Stimulated activated CD4-positive, alpha-beta T cell treated with anti-CD3 and anti-CD28 coated beads, Interleukin-1b, Interleukin-23, amount 100 ng/mL, for 24 hours (primary cell): ENCODE measurements at places on chromosomes 1 and 21.

- peak; percentile 48 for DNase-seq
Measured at GRCh38 chr1:8348777-8349472, 31.0 kb downstream of the SLC45A1 start.

DNA sequence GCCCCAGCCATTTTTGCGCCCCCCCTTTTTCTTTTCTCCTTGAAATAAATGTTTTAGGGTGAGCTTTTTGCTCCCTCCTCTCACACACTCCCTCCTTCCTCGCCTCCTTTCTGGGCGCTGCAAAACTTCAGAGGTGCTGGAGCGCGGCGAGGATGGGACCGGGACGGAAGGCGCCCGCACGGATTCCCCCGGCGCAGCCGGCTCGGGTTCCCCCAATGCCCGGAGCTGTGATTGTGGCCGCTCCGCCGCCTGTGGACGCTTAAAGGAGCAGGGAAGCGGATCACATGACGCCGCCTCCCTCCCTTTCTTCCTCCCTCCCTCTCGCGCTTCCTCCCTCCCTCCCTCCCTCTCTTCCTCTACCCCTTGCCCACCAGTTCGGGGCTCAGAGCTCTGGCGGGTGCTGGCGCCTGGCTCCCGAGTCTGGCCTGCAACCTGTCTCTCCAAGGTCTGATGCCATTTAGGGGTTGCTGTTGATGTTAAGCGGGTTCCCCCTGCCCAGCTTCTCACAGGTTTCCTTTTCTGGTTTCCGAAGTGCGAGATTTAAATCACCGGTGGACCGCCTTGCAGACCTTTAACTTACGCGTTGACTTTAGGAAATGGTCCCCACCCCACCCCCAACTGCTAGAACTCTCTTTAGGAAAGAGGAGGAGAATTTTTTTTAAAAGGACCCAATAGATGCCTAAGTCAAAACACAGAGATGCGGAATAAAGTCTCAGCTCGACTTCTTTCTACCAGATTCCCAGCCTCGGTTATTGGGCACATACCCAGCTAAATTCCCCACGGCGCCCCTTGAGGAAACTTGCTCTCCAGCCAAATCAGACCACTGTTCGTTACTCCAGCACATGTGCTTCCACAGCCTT, at the start of gene WLS:
Gene WLS (minus strand): TSS at position 235 of the 860 bp plus-strand sequence. CDS start 224 bp downstream, at position 11.
- DNase-seq, result no peak

DNA sequence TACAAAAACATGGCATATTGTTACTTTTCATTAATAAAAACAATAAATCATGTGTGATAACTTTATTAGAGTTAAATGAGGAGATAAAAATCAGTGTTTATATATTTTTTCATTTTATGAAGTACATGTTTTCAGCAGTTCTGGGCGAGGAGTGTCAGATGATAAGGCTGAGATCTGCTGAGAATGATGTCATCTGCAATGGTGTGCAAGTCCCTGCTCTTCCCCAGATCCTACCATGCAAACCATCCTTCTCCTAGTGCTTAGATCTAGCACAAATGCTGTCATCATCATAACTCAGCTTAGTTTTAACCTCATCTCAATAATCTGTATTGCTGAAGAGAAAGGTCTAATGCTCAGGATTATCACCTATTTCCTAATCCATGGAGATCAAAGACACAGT, 214.4 kb upstream of the DAB1 start:
- DNase-seq, result no peak

DNA sequence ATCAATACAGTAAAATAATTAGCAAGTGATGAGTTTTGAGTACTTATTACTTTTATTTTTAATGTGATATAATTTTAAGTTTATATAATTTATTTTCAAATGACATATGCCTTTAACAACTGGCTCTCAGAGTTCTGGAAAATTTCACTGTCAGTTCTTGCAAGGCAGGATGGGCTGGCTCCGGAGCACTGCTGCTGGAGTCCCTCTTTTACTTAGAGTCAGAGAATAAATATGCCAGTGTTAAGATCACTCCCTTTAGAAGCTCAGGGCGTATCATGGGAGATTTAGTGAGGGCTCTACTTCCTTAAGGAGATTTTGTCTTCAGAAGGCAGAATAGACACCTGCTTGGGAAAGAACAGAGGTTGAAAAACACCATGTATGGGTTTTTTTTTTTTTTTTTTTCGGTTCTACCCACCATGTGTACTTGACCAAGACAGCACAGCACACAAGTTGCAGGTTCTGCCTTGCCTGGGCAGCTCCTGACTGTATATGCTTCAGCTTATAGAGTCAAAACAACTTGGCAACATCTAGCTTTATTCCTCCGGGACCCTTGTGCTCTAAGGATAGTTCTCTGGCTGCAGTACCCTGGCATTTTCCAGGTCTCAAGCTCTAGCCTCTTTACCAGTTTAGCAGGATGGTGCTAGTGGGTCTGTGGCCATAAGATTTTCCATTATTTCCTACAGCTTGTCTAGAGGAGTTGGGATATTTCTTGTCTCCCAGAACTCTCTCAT, 29.7 kb upstream of the FMOD start:
- DNase-seq, result no peak

- no peak for DNase-seq
Measured at GRCh38 chr1:24226749-24227148, 39.7 kb upstream of the IFNLR1 start.

DNA sequence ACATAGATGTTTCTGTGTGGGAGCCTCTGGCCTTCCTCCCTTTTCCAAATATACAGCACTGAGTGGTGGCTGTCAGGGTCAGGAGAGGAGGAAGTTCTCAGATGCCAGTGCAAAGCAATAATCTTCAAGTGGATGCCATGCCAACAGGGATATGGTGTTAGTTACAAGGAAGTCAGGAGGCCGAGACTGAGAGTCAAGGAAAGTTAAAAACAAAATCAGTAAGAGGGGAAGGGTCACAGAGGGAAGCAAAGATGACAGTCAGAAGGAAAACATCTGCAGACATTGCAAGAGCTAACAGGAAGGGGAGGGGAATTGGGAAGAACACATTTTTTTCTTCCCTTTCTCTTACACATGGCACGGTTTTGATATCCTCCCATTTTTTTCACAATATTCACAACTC, 691.4 kb downstream of the ADGRL2 start:
- DNase-seq, result no peak

GRCh38 chr1:195617106-195617505, 991.1 kb downstream of the KCNT2 start:
- DNase-seq, result no peak

- DNase-seq, result no peak
Measured at GRCh38 chr1:152170287-152170905, 11.4 kb upstream of the RPTN start.

- DNase-seq, result no peak
Measured at GRCh38 chr1:34162852-34163766, 1.9 kb downstream of the CSMD2 start.

- no peak for DNase-seq
Measured at GRCh38 chr21:35467566-35467965, 418.5 kb upstream of the RUNX1 start.

DNA sequence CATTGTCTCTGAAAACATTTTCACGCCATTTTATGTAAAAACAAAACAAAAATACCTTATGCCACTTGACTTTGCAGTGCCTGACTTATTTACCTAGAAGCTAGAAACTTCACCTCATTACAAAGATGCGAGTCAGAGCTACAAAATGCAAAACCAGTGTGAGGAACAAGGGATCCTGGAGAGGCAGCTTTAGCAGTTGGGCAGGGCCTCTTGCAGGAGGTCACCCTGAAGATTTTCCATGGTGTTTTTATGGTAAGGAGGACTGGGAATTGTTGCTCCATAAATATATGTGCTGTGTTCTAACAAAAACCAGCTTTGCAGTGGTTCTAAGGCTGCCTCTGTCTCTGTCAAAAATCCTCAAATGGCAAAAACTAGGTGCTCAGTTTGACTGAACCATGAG, 36.4 kb upstream of the TARBP1 start:
- no peak for DNase-seq

- DNase-seq, result no peak
Measured at GRCh38 chr1:22101199-22101598, 41.7 kb downstream of the WNT4 start.

GRCh38 chr1:207156095-207156494, 52.1 kb downstream of the C4BPA start:
- DNase-seq, result no peak

DNA sequence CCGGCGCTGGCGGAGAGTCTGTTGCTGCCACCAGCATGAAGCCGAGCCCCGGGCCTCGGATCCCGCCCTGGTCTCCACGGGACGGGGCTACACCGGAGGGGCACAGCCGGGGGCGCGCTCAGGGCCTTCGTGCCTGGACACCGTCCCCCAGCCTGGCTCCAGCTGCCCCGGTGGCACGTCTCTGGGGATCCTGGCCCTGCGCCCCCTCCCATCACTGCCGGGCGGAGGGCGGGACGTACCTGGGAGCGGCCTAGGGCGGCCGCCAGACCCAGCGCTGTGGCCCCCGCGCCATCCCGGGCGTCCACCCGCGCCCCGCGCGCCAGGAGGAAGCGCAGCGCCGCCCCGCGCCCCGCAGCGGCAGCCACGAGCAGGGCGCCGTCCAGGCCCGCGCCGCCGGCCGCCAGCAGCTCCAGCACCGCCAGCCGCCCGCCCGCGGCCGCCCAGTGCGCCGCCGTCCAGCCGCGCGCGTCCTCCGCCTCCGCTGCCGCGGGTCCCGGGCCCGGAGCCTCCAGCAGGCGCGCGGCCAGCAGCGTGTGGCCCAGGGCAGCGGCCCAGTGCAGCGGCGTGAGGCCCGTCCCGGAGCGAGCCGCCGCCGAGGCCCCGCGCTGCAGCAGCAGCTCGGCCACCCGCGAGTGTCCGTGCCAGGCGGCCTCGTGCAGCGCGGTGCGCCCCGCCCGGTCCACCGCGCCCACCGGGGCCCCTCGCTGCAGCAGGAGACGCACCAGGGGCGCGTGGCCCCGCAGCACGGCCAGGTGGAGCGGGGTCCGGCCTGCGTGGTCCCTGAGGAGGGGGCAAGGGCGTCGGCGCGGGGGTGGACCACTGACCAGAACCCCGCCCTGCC, 1.0 kb downstream of the ANKRD65 start:
- DNase-seq, result no peak
